ENCODE measurements at places on chromosomes 3 and 15. TPM values are rescaled to one million over a fixed set of nuclear protein-coding genes. Genes with fewer than 3 reads are reported as not detected.

Gene VEPH1
- total RNA-seq = 6.3 TPM

Gene MESP2
- total RNA-seq = 0.90 TPM

Gene MGA
- total RNA-seq = 22.0 TPM

Gene NPRL2
- total RNA-seq = 23.7 TPM

Gene GOLGA6L9
- 9.1 TPM for total RNA-seq

Gene CRABP1
- not detected for total RNA-seq

DNA sequence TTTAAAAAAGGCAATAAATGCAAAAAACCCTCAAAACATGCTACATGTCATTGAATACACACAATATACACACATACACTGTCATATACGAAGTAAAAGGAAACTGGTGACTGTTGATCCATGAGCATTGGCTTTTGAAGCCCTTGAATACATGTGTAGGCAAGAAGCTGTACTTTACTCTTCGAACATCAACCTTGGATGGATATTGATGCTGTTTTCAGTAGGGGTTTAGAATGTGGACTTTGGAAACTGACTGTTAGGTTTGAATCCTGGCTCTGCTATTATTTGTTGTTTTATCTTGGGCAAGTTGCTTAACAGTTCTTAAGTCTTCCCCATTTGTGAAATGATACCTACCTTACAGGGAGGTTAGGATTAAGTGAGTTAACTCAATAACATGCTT is 30.5 kb downstream of the RNF13 start:
- ATAC-seq = no peak

DNA sequence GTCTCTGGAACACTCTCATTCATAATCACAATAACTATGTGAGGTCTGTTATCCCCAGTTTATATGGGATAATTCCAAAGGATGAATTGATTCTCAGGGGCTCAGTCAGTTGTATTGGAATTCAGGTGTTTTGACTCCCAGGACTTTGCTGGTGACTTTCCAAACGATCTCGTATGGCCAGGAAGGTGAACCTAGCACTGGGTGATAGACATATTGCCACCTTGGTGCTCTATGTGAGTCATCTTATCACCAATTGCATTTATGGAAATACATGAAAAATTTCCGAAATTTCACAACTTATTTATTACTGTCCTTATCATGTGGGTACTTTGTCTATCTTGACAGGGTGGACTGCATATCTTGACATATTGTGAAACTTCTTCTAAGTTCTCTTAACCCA is 287.3 kb downstream of the WDR72 start:
- no peak for ATAC-seq

DNA sequence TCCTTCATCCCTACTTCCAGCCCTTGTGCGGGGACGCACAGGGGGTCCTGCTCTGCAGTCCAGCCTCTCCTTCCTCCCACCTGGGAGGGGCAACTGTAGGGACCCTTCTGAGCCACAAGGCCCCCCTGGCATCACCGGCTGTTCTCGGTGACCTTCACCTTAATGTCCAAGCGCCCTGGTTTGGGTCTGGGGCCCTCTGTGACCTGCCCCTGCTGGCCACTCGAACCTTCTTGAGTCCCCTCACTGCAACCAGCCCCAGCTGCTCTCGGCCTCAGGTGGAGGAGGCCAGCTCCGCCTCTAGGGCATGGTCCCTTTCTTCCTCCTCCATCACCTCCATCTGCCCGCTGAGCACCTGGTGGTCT is 57.9 kb downstream of the RGMA start:
- no peak for ATAC-seq

GRCh38 chr3:53919741-53920140 is 28.1 kb upstream of the SELENOK start:
- no peak for ATAC-seq

DNA sequence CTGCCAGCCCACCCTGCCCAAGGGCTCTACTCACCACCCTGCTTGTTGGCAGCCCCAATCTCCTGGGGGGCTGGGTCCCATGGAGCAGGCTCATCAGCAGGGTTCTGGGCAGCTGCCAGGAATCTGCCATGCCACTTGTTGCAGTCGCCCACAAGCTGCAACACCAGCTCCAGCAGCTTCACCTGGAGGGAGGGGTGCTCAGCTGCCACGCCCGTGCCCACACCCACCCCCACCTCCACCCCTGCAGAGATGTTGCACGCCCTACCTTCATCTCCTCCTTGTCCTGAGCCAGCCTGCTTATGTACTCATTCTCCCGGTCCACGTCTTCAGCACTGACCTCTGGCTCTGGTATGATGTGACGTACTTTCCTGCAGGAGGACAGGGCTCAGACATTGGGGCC is 77.9 kb upstream of the C2CD4B start:
- ATAC-seq = no peak

DNA sequence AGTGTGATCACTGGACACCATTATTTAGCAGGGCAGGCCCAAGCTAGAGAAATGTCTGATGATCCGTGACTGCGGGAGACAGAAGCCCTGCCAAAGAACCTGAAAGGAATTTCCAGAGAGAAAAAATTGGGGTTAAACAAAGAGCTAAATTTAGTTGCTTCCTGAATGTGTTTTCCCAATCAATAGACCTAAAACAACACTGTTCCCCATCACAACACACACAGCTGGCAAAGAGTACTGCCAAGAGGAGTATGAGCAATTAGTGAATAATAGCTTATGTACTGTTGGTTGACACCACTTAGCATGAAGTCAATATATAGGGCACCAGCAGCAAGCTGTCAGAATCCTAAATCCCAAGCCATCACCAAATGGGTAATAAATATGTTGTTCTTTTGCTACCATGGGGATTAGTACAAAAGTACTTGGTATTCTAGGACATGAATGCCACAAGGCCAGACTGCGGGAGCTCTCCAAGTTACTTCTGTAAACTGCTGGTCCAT is 35.7 kb downstream of the CLK3 start:
- no peak for ATAC-seq

DNA sequence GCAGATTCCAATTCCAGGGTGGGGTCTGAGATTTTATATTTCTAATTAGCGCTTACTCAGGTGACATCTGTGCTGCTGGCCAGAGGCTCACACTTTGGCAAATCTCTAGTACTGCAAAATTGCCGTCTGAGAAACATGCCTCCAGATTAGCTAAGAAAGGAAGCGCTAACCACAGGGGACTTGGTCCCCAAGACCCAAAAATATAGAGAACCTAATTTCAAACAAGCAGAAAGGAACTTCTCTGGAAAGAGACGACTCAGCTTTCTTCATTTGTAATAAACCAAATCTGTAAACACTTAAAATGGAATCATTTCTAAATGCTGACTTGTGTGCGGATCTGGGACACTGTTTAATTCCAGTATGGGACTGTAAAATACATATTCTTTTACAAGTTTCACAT is 55.7 kb downstream of the B3GNT5 start:
- no peak for ATAC-seq

DNA sequence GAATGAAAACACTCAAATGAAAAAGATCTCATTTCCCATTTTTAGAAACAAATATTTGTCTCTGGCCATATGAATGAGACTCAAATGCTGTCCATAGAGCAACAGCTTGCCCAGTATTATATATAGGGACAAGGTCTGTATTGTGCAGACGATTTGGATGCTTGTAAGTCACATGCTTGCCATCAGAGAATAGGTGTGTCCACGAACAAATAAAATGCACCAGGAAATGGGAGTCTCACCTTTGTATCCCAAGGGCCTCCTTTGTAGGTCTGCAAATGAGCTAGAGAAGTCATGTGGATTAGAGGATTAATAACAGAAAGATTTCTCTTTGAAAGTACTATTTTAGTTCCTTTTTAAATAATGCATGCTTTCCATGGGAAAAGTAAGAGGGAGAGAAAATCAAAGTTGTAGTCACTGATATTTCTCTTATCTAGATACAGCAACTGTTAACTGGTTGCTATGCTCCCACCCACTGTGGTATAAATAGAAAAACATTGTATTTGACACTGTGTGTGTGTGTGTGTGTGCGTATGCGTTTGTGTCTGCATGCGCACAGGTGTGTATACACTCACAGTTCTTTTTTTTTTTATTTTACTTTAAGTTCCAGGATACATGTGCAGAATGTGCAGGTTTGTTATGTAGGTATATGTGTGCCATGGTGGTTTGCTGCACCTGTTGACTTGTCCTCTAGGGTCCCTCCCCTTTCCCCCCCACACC is 383.4 kb upstream of the ARRDC4 start:
- ATAC-seq = no peak

GRCh38 chr3:101119535-101119934 is 126.3 kb upstream of the ABI3BP start:
- ATAC-seq = no peak

GRCh38 chr3:73718326-73719110 is 93.8 kb upstream of the PDZRN3 start:
- no peak for ATAC-seq

DNA sequence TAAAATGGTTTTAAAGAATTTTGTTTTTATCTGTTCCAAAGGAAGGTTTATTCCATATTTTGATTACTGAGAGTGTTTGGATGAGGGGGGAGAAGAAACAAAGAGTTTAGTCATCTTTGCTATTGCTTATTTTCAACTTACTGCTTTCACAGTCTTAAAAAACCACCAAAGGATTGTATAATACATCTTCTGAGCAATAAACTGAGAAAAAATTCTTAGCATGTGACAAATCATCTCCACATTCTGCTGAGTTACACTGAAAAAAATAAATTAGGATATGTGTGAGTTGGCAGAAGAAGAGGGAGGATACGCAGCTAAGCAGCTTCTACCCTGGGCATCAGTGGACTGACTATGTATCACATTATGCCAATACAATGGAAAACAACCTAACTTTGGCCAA is 23.2 kb upstream of the ACTC1 start:
- no peak for ATAC-seq

GRCh38 chr15:83199288-83199687 is 8.3 kb downstream of the HDGFL3 start:
- ATAC-seq = no peak

- ATAC-seq = peak; percentile 86
Measured at GRCh38 chr15:88454867-88455810, 12.0 kb downstream of the MRPL46 start.

DNA sequence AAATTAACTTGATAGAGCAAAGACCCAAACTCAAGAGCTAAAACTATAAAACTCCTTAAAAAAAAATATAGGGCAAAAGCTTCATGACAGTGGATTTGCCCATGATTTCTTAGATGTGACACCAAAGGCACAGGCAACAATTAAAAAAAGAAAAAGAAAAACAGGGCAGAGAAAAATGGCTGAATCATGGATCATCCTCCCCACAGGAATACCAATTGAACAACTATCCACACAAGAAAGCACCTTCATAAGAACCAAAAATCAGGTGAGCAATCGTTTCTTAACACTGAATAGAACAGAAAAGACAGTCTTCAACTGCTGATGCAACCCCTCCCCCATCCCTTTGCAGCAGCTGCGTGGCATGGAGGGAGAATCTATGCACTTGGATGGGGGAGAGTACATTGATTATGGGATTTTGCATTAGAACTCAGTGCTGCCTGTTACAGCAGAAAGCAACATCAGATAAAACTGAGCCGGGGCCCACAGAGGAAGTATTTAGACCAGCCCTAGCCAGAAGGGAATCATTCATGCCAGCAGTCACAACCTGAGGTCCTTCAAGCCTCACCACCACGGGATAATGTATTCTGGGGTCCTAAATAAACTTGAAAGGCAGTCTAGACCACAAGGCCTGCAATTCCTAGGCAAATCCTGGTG is 15.7 kb downstream of the C3orf33 start:
- no peak for ATAC-seq

- no peak for ATAC-seq
Measured at GRCh38 chr15:63942486-63943365, 103.6 kb downstream of the DAPK2 start.

DNA sequence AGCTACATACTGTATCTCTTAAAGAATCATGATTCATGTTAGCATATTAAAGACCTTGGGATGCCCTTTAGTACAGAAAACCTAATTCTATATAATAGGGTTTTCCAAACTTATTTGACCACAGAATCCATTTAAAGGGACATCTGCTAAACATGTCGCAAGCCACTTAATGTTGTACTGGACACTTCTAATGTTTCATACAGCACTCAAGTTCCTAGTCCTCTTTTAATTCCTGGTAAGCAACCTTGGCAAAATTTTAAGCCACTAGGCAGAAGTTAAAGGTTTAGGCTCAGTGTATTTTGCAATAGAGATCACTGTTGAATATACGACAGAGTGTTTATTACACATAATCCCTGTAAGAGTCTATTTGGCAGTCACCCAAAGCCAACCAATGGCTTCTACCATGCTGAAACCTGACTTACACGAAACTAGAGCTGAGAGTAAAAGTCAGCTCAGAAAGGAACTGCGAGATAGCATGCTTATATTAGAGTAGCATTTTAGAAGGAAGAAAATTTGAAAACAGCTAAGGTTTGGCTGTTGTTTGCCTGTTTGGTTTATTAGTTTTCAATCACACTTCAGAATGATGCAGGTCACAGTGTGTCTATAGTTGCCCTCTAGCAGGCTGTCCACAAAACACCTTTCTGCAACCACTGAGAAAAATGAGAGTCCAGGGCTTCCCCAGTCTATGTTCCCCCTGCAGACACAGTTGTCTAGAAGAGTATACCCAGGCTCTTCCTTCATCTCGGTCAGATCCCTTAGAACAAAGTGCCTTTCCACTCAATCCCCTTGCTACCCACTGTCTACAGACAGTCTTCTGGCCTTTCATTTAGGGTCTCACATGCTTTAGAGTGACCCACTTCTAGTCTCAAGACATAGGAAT is 104.4 kb downstream of the FMN1 start:
- no peak for ATAC-seq

GRCh38 chr3:126696701-126697267 is 7.3 kb upstream of the CHCHD6 start:
- no peak for ATAC-seq

GRCh38 chr15:41337631-41338522 is 5.2 kb downstream of the NUSAP1 start:
- ATAC-seq = no peak

- ATAC-seq = no peak
Measured at GRCh38 chr3:184942735-184943134, 130.8 kb downstream of the VPS8 start.

DNA sequence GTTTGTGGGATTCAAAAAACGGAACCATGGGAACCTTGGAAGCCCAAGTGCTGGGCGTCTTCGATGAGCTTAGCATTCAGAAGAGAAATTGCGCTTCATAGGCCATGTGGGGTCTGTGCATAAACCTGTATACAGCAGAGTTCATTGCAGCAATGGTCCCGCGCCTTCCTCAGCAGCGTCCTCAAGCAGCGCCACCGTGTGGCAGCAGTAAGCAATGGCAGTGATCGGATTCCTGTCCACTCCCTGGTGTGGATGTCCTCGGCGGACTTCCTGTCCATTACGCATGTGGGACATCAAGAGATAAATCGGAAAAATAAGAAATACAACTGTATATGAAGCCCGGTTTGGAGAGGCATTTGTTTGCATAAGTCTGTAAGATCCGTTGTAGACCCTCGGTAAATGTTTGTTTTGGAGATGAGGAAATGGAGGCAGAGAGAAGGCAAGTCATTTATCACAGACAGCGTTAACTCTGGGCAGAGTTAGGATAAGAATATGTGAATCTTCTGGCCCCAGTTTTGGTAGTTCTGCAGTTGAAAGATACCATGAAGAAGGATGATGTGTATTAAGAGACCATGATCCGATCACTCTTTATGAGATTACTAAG is 57.7 kb downstream of the CNTN4 start:
- no peak for ATAC-seq

GRCh38 chr3:71056327-71056726 is 527.2 kb downstream of the FOXP1 start:
- ATAC-seq = no peak

All from motor neuron (in vitro differentiated cells).